ENCODE measurements at places on chromosomes 6 and 20. TPM values are rescaled to one million over a fixed set of nuclear protein-coding genes. Genes with fewer than 3 reads are reported as not detected.
A peak's percentile ranks its signal among the peaks of the same experiment; 100 is the strongest.

- H3K4me1 ChIP-seq = no peaks in the 10 kb centered on the region
- no peak overlapping the region for H3K4me3 ChIP-seq
- H3K27me3 ChIP-seq = no peaks in the 10 kb centered on the region
- no peak for DNase-seq
- H3K27ac ChIP-seq = no peak overlapping the region
These were observed 36.3 kb upstream of the SLC4A11 start for GRCh38 chr20:3275064-3275935.

The DEFB110 gene
- not detected for total RNA-seq

DNA sequence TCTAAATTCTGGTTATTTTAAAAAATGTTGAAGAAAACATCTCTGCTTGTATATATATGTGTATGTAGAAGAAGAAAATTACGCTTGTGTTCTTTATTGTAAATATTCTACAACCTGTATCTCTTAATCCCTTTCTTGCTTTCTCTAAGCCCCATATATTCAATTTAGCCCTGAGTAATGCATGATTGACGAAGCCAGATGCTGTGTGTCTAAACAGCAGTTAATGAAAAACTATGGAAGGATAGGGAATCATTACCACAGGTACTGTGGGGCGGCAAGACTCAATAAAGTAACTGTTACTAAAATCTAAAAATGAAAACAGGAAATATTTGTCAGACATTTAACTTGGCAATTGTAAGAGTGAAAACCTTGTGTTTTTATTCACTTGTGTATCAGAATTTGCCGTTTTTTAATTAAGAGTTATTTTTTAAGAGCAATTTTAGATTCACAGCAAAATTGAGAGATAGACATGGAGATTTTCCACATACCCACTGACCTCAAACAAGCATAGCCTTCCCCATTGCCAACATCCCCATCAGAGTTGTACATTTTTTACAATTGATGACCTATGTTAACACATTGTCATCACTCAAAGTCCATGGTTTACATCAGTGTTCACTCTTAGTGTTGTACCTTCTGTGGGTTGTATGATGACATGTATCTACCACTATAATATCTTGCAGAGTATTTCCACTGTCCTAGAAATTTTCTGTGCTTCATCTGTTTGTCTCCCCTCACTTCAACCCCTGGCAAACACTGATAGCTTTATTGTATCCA is 76.7 kb downstream of the BCKDHB start:
- H3K27ac ChIP-seq = no peak overlapping the region
- peaks cover 39% of the 10 kb centered on the region for H3K36me3 ChIP-seq
- no peak overlapping the region for H3K4me3 ChIP-seq
- H3K27me3 ChIP-seq = no peaks in the 10 kb centered on the region

- peaks cover 2% of the 10 kb centered on the region for H3K4me1 ChIP-seq
- peaks cover 57% of the 10 kb centered on the region for H3K27me3 ChIP-seq
- H3K4me3 ChIP-seq = no peak overlapping the region
- no peaks in the 10 kb centered on the region for H3K36me3 ChIP-seq
- no peak overlapping the region for H3K27ac ChIP-seq
These were observed 529.3 kb downstream of the QKI start for GRCh38 chr6:163943607-163944385.

- DNase-seq = no peak
- no peaks in the 10 kb centered on the region for H3K36me3 ChIP-seq
- H3K4me1 ChIP-seq = peaks cover 3% of the 10 kb centered on the region
- H3K27me3 ChIP-seq = peaks cover 5% of the 10 kb centered on the region
These were observed 70.9 kb upstream of the PLEKHG1 start for GRCh38 chr6:150528648-150529285.

The SFTA2 gene
- not detected for total RNA-seq

The PRL gene
- total RNA-seq = not detected

DNA sequence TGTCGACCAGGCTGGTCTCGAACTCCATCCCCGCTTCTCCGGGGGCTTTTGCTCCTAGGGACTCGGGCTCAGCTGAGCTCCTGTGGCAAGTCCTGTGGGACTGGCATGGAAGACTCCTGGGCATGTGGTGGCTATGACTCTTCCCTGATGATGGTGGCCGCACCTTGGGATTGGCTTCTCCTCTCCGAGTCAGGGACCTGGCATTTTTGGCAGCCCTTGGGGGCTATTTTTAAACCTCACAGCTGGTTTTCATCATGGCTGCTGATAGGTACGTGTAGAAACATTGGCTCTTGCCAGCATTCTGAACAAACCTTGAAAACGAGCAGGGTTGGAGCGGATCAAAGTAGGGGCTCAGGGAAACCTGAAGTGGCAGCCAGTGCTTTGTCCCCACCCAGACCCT is 54.1 kb downstream of the RBM38 start:
- no peaks in the 10 kb centered on the region for H3K27me3 ChIP-seq
- peaks cover 2% of the 10 kb centered on the region for H3K4me1 ChIP-seq
- peak overlapping the region; percentile 16 for H3K27ac ChIP-seq
- no peaks in the 10 kb centered on the region for H3K36me3 ChIP-seq

DNA sequence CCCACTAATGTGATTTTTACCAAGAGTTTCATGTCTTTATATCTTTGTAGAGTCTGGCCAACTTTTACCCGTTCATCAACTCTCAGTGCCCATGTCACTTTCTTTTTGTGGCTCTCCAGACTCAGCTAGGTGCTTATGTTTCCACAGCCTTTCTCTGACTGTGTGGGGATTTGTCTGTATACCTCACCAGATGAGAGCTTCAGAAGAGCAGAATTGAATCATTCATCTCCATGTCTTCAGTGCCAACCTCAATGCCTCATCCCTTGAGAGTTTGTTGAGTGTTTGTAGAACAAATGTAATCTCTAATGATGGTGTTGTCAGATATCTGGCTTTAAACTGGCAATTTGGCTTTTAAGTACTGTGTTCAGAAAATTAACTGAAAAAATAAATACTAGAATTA is 16.8 kb upstream of the CCN2 start:
- no peaks in the 10 kb centered on the region for H3K4me1 ChIP-seq
- no peaks in the 10 kb centered on the region for H3K36me3 ChIP-seq
- DNase-seq = no peak

DNA sequence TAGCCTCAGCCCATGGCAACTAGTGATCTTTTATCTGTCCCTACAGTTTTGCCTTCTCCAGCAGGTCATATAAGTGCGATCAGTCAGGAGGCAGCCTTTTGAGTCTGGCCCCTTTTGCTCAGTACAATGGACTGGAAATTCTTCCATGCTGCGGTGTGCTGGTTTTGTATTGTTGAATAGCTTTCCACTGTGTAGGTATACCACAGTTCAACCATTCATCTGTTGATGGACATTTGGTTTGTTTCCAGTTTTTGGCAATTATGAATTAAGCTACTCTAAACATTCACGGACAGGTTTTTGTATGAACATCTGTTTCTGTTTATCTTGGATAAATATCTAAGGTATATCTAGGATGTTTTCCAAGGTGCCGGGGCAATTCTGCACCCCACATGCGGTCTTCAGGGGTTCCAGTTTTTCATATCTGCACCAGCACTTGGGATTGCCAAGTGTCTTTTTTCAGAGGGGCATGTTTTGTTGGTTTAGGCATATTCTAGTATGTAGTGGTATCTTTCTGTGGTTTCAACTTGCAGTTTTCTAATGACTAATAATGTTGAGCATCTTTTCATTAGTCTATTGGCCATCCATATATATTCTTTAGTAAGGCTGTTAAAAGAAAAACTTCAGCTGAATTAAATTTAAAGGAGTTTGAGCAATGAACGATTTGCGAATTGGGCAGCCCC is 141.0 kb downstream of the TFAP2C start:
- no peak overlapping the region for H3K27ac ChIP-seq
- H3K27me3 ChIP-seq = no peaks in the 10 kb centered on the region
- H3K4me3 ChIP-seq = no peak overlapping the region
- H3K36me3 ChIP-seq = no peaks in the 10 kb centered on the region
